ENCODE measurements at places on chromosomes 7 and 10.

DNA sequence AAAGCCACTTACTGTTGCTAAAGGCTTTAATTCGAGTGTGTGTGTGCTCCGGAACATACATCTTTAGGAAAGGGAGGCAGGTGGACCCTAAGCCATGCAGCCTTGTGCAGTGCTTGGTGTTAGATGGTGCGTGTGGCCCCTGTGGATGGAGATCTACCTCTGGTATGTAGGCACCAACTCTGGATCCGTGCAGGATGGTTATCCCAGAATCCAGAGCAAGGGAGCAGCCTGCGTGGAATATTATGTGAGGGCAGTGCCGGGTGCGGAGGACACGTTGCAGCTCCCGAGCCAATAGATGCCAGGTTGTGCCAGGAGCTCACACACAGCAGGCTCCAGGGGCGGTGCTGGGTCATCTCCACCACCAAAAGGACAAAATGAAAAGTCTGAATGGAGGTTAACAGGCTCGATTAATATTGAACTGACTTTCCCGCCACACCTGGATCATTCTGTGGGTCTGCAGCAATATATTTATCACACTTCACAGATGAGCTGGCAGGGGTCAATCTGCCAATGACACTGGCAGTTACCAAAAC, 143.0 kb upstream of the NPS start:
- DNase-seq, result no peak

DNA sequence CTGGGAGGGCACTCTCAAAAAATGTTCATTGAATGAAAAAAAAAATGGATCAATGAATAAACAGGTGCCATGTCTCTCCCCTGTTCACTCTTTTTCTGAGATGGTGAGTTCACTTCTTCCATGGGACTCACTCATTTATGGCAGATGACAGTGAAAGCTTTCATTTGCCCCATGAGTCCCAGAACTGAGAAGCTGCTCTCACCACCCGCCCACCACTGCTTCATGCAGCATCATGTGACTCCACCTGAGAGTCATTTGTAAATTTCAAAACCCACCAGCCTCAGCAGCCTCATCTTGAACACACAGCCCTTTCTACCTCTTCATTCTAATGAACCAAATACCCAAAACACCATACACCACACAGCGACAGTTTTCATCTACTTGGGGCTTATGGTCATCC, 64.9 kb downstream of the SCRN1 start:
- DNase-seq, result no peak

- DNase-seq, result no peak
Measured at GRCh38 chr10:63994371-63994770, 473.2 kb downstream of the REEP3 start.

DNA sequence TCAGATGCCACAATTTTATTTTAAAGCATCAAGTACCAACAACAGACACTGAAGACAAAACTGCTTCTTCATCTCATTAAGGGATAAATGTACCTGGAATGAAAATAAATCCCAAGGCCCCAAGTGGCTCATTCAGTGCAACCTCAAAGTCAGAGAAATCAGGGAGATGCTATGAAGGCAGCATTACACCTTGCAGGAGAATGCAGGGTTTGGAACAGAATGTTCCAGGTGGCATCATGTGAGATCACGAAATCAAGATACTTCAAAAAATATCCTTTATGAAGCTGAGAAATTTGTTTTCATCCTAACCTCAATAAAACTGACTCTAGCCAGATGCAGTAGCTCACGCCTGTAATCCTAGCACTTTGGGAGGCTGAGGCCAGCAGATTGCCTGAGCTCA, 477.1 kb downstream of the PLXNA4 start:
- DNase-seq, result no peak

GRCh38 chr7:76357475-76358010, 1.2 kb downstream of the YWHAG start:
- DNase-seq, result no peak

DNA sequence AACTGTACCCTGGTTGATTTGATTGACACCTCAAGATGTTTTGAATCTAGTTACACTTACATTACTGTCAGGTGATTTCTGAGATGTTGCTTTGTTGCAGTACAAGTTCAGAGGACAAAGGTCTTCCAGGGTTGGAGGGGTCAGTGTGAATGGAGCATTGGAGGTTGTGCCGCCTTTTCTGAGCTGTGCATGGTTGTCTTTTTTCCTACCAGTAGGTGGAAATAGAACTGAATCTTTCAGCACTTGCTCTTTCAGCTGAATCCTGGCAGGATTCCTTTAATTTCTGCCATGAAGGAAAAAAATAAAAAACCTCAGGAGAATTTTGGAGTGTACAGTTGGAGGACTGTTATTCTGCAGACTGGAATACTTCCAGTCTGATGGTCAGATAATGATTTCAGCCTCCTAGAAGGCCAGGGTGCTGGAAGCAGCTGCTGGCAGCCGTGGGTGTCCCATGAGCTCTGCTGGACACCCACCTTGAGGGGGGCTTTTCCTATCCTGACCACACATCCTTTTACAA, 82.7 kb downstream of the PLCE1 start:
- no peak for DNase-seq

DNA sequence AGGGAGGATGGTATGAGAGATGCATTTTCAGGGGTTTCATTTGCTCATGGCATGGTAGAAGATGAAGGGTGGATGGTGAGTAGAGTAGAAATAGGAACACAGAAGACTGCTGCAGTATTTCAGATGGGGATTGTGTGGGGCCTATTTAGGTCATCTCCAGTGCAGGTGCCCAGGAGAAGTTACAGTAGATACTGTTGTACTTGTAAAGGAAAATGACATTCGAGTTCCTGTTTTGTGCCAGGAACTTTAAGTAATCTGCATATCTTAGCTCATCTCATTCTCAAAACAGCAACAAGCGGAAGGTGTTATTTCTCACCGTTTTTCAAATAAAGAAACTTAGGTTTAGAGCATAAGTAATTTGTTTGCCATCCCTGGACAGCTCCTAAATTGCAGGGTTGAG, 156.2 kb downstream of the AUTS2 start:
- DNase-seq, result no peak

DNA sequence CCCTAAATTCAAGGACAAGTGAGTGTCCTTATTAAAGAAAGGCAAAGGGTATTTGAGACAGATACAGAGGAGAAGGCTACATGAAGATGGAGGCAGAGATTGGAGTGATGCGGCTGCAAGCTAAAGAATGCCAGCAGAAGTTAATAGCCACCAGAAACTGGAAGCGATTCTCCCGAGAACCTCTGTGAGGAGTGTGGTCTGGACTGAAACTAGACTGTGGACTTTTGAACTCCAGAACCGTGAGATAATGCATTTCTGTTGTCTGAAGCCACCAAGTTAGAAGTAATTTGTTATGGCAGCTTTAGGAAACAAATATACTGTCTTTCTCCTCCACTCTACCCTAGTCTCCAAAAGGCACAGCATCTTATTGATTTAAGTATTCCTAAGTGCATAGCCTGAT, 80.3 kb upstream of the CREB5 start:
- no peak for DNase-seq

DNA sequence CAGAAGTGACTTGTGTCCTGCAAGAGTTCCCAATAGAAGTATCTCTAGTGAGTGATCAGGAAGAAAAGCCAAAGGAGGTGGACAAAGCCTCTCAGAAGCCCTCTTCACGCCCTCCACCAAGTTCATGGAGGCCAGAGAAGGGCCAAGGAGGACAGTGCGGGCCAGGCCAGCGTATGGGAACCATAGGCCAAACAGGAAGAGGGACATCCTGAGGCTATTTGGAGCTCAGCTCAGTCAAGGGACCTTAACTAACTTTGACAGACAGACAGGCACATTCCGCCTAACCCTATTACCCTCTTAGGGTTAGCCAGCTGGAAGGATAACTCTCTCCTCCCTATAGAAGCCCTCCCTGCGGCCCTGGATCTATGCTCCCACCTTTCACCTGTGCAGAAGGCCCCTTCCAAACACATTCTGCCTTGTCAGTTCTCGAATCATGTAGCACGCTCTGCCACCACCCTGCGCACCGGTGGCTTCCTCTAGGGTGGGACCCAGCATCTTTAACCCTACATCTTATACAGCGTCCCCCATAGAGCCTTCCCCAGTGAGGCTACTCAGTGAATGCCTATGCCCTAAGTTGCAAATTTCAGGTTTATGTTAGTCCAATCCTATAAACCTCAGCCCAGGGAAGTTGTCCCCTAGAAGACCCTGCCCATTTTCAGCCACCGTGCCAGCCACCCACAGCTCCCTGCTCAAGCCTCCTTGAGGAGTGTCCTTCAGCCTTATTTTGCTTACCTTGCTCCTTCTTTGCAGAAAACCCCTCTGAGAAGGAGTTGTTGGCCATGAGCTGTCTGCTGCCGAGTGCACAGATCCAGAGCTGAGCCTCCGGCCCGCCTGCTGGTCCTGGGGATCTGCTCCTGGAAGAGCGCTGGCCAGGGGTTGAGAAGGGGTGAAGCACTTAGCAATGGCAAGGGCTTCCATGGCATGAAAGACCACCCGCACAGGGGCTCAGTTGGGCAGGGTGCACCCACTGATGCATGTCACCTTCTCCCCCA, 36.9 kb downstream of the FRMPD2 start:
- no peak for DNase-seq

DNA sequence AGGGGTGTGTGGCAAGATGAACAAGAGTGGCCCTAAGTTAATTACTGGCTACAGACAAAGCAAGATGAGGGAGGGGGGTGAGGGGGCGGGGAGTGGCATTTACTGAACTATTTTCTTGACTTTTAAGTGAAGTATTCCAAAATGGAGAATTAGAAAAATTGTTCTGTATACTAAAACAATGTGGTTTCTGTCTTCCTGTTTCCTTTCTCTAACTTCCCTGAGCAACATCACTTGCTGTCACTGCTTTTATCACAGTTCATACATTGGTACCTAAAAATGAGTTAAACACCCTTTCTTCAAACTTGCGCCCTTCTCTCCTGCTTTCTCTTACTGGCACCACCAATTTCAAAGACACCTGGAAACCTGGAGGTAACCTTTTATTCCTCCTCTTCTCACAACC, 21.6 kb downstream of the PDZD8 start:
- DNase-seq, result no peak

- DNase-seq, result no peak
Measured at GRCh38 chr7:42407833-42408232, 170.8 kb upstream of the GLI3 start.

DNA sequence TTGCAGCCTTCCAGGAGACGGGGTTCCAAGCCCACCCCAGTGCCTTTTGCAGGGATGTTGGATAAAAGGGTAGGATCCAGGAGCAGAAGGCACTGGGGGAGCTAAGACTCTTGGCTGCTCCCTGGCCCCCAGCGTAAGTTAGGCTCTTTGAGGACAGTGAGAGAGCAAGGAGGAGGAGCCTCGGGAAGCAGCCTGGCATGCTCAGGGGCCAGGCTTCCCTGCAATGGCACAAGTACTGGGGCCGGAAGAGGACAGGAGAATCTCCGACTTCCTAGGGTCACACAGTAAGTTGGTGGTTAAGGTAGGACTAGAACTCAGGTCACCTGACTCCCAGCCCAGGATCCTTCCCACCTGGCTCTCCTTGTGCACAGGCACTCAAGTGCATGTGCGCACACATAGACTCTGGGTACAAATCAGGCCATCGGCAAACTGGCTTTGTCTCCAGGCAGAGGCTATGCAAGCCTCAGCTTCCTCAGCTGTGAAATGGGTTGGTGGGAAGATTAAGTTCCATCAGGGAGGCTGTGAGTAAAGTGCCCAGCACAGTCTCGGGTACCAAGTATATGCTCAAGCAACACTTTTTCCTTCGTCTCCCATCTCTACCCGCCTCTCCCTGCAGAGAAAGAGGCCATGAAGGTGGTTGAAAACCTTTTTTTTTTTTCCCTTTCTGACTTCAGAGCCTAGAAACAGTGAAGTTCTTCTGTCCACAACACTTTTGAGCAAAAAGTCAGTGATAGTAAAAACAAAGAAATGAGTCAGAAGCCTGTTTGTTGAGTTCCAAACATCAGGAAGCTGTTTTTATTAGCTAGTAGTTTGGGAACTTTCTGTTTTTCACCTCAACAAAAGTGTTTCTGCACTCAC, 79.1 kb downstream of the NEURL1 start:
- DNase-seq, result no peak

DNA sequence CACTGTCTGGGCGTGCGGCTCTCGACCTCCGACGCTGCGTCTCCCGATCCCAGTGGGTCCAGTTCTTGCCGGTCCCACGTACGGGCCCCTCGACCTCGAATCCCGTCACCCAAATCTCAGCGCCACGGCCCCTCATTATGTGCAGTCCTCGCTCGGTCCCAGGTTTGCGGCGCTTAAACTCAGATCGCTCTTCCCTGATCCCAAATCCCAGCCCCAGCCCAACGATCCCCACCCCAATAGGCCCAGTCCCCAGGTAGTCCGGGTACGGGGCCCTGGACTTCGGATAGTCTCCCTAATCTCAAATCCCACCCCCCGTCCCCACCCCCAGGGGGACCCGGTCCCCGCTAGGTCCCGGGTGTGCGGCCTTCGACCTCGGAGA, 666 bp downstream of the HNRNPF start:
- DNase-seq, result no peak

DNA sequence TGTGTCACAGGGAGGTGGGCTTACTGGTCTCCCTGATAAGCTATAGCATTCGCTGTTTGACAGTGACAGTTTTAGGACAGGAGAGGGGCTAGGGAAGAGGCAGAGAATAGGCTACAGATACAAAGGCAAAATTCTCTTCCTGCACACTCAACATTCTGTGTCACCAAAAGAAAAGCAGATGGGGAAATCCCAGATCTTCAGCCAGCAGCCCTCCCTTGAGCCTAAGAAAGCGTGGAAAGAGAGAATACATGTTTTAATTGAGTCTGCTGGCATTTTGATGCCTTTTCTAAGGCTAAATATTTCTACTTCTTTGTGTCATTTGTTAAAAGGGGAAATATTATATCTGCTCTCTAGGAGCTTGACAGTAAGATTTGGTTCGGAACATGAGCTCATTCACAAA, 247.0 kb downstream of the TRIL start:
- DNase-seq, result no peak

GRCh38 chr10:1320739-1321320, 264.6 kb downstream of the WDR37 start:
- no peak for DNase-seq

- no peak for DNase-seq
Measured at GRCh38 chr7:29194206-29194593, 375 bp upstream of the CHN2 start.

DNA sequence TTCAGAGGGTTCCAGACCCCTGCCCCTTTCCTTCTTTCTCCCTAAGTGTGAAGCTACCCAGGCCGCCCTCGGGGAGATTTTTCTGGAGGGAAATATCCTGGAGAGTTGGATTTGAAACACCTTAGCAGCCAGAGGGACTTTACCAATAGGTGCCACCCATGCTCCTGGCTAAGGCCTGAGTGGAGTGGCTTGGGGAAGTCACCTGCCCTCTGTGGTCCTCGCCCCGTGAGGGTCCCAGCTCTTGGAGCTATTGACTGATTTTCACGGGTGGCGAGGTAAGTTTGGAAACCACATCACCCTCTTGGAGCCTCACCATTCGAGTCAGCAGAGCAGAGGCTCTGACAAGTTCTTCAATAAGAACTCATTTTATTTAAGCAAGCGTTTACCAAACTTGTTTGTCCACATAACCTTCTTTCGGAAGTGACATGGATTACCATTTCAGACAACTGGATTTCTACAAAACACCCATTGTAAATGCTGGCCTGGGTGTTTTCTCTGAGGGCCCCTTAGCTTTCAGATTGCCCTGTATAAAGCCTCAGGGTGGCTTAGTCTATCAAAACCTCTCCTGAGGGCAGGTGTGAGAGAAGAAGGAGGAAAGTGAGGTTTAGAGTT, 20.4 kb downstream of the AQP1 start:
- no peak for DNase-seq
